ENCODE measurements at places on chromosomes 16 and 17. TPM values are rescaled to one million over a fixed set of nuclear protein-coding genes. Genes with fewer than 3 reads are reported as not detected.

Gene YBX2
- total RNA-seq, result 2.1 TPM

Gene EPOP
- total RNA-seq, result 1.5 TPM

Gene TBC1D3G
- not detected for total RNA-seq

Gene TRPV3
- total RNA-seq, result 13.0 TPM

Gene CACNG4
- 0.36 TPM for total RNA-seq

Gene ACSM3
- 2.8 TPM for total RNA-seq

Gene ZG16
- total RNA-seq, result not detected

Gene ZNF646
- 16.3 TPM for total RNA-seq

Gene METRNL
- total RNA-seq, result 131 TPM

Gene CLEC19A
- 0.13 TPM for total RNA-seq

Gene CLDN7
- total RNA-seq, result 4.1 TPM

Gene ACAP1
- total RNA-seq, result 38.3 TPM

Gene NPW
- total RNA-seq, result 0.36 TPM

Gene ZNF469
- total RNA-seq, result 2.9 TPM

Gene CD300A
- 13.0 TPM for total RNA-seq

Gene WSB1
- 396 TPM for total RNA-seq

Gene CD300LG
- 22.8 TPM for total RNA-seq

Gene CD300LB
- total RNA-seq, result 1.2 TPM

Gene STH
- total RNA-seq, result not detected

Gene ABCA10
- 189 TPM for total RNA-seq

Gene HP
- total RNA-seq, result 35.4 TPM

Gene PRCD
- 9.8 TPM for total RNA-seq

Gene CDH15
- 1.2 TPM for total RNA-seq

Gene ABCA6
- total RNA-seq, result 225 TPM

Gene KRTAP4-12
- total RNA-seq, result not detected

Gene PIRT
- not detected for total RNA-seq

Gene CSH2
- total RNA-seq, result not detected

Gene HBQ1
- 3.2 TPM for total RNA-seq

Gene HOXB5
- total RNA-seq, result 2.4 TPM

Gene CES5A
- total RNA-seq, result not detected

Gene ASPSCR1
- total RNA-seq, result 32.5 TPM

Gene MTMR4
- total RNA-seq, result 39.2 TPM

Gene CHST5
- 0.27 TPM for total RNA-seq

Gene CACNG5
- not detected for total RNA-seq

Gene WNT9B
- total RNA-seq, result not detected

Gene CA4
- 13.6 TPM for total RNA-seq

Gene CTRL
- total RNA-seq, result 0.98 TPM

Gene LDHD
- 12.1 TPM for total RNA-seq

Gene HAP1
- total RNA-seq, result 0.09 TPM

Gene TCAP
- 2.0 TPM for total RNA-seq

Gene IRX5
- total RNA-seq, result 0.13 TPM

Gene MFSD11
- total RNA-seq, result 30.3 TPM

Gene FBRS
- 57.1 TPM for total RNA-seq

Gene TIMP2
- total RNA-seq, result 720 TPM

Gene GAN
- total RNA-seq, result 16.4 TPM

Gene MYH2
- total RNA-seq, result not detected

Gene EFNB3
- 0.53 TPM for total RNA-seq

Gene ABI3
- 8.5 TPM for total RNA-seq

Gene TPSAB1
- total RNA-seq, result 11.5 TPM

Gene DNAI2
- not detected for total RNA-seq

Gene BAIAP3
- total RNA-seq, result 3.9 TPM

Gene DEXI
- 31.7 TPM for total RNA-seq

Gene PERCC1
- not detected for total RNA-seq

All from sciatic nerve (tissue), 2 donors.